ENCODE measurements at places on chromosomes 1 and 21. TPM values are rescaled to one million over a fixed set of nuclear protein-coding genes. Genes with fewer than 3 reads are reported as not detected.

DNA sequence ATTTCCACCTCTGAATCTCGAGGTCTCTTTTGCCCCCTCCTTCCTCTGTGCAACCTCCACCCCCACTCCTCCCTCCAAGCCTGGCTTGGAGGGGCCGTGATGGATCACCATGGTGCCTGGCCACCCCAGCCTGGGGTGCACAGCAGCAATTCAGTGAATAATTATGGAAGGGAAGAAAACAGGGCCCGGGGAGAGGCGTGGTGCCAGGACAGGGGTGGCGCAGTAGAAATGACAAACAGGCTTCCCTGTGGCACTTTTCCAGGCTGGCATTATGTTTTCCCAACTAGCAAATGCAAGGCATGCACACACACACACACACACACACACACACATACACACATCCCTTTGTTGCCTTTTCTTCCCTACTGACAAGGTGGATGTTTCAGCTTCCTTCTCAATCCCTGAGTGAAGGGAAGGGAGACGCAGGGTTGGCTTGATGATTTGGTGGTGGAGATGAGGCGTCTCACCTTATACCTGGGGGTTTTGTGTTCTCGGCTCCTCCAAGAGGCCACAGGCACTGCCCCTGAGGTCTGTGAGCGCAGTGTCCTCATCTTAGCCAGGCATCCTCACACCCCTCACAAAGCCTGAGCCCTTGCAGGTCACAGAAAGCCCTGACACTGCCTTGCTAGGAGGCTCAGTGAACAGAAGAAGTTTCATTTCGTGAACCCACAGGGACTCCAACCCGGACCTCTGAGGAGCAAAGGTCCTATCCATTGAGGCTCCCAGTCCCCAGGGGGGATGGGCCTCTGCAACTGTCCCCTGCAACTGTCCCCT, 215.8 kb downstream of the MATN1 start:
- no peak for DNase-seq

DNA sequence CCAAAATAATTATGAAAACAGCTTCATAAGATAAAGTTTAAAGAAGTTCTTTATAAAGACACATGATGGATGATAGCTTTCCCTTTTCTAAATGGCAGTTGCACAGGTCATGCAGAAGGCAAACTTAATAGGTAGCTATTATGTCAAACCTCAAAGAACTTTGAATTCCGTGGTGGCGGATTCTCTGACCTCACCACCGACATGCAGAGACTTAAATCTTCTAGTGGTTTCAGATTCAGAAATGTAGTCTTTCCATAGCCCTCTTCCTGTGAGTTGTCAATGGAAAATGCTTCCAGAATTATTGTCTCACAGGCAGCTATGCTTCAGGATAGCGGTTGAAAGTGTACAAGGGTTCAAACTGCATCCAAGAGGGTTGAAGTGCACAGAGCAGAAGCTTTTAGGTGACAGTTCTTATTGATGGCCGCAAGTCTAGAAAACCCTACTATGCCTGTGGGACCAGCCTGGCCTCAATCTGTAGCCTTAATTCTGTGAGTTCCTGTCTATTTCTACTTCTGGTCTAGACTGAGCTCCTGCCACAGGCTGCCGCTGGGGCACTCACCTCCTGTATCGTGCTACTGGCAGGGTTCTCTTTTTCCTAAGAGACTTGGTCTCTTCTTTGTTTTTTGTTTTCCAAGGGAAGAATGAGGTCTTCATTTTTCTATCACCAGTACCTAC, 117.0 kb upstream of the ERRFI1 start:
- no peak for DNase-seq

DNA sequence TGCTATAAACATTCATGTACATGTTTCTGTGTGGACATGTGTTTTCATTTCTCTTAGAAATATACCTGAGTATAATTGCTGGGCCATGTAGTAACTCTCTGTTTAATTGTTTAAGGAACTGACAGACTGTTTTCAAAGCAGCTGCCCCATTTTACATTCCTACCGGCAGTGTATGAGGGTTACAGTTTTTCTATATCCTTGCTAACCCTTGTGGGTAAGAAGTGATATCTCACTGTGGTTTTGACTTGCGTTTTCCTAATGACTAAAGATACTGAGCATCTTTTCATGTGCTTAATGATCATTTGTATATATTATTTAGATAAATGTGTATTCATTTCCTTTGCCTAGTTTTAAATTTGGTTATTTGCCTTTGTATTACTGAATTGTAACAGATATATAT, 81.7 kb downstream of the DNM3 start:
- DNase-seq, result no peak

DNA sequence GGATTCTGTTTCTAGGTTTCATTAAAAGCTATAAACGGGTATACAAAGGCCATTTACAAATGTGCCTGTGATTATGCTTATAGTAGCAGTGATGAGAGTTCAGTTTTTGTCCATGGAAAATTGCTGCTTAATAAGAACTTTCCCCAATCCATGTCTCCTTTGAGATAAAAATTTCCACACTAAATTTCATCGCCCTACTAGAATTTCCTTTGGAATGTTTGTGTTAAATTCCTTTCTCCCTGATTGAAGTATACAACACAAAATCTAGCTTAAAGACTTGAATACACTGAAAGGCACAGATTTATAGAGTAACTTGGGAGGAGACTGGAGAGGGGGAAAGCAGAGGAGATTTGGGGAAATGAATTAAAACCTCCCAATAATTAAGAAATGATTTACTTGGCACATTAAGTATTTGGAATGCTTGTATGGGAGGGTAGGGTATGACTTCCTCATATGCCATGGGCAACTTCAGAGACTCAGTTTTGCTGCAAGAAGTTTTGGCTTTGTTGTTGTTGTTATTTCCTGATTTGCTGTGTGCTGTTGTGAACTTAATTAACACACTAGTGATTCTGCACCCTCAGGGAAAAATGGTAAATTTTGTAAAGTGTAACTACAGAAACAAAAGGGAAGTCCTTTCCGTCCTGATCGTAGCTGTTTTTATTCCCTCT, 157.6 kb upstream of the LMO4 start:
- DNase-seq, result no peak

DNA sequence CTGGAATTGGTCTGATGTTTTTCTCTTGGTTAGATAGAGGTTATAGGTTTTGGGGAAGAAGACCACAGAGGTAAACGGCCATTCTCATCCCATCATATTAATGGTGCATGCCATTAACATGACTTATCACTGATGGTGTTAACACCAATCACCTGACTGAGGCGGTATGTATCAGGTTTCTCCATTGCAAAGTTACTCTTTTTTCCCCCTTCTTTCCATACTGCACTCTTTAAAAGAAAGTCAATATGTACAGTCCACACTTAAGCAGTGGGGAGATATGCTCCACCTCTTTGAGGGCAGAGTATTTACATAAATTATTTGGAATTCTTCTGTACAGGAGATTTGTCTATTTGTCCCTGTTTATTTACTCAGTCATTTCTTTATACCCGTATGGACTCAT, 35.7 kb upstream of the OSBPL9 start:
- DNase-seq, result no peak

The OR2L8 gene
- total RNA-seq, result not detected

The RGS13 gene
- total RNA-seq, result not detected

The ZNF593OS gene
- total RNA-seq, result not detected

The TFF2 gene
- total RNA-seq, result not detected

The CD2 gene
- total RNA-seq, result not detected
